ENCODE measurements at places on chromosomes 12 and 14.

- peak; percentile 94 for DNase-seq
Measured at GRCh38 chr12:106601031-106601430, 18.2 kb downstream of the RFX4 start.

DNA sequence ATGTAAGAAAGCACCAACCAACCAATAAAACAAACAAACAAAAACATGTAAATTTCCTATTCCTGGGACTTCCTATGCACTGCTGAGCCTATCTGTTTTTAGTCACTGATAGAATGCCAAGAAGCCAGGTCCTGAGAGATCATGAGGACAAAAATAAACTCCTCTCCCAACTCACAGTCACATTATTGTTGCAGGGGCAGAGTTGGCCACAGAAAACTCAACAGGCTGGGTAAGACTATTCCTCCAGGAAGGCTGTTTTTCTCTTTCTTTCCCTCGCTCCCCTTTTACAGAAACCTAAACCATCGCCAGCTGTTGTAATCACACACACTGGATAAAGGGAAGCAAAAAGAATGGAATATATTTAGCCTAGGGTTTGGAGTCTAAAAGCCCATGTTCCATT, 55.8 kb upstream of the METAP2 start:
- DNase-seq = no peak

DNA sequence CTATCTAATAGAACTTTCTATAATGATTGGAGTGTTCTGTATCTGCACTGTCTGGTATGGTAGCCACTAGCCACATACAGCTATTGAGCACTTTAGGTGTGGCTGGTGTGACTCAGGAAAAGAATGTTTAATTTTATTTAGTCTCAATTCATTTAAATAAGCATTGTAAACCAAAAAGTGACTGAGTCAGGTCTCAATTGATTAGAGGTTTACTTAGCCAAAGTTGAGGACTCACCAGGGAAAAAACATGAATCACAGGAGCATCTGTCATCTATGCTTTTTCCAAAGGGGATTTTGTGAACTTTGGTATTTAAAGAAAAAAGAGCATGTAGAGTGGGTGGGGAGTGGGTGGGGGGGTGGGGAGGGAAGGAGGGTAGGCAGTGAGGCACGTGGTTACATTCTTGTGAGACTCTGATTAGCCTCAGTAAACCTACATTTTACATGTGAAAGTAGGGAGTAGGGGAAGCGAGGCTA, 473.1 kb downstream of the ATP23 start:
- DNase-seq = no peak

- DNase-seq = no peak
Measured at GRCh38 chr12:39348941-39349626, 93.8 kb downstream of the KIF21A start.

DNA sequence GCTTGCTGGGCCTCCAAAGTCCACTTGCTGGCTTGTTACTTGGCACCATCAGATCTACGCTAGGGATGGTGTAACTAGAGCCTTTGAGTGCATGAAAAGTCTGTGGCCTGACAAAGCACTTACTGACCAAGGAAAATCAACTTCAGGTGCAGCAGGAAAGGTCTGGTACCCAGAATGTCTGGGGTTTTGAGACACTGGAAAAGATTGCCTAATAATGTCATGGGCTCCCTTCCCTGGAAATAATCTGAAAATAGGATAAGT, 106.7 kb downstream of the ZFP36L1 start:
- no peak for DNase-seq

DNA sequence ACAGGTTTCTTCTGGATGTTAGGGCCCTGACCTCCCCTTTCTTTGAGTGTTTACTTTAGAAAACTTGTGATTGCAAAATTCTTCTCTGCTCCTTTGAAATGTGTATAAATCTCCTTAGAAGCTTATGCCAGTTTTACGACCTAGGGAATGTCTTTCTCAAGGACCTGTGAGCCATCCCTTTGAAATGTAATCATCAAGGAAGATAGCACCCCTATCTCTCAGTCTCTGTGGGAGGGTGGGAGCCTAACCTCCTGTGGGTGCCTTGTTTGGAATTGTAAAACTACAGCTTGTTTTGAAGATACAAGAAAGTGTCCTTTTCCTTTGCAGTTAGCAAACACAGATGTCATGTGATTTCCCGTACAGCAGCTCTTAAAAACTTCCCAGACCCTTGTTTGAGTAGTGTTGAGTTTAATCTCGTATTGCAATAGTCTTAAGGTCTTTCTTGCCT, 3.3 kb downstream of the OR10AD1 start:
- DNase-seq = no peak

DNA sequence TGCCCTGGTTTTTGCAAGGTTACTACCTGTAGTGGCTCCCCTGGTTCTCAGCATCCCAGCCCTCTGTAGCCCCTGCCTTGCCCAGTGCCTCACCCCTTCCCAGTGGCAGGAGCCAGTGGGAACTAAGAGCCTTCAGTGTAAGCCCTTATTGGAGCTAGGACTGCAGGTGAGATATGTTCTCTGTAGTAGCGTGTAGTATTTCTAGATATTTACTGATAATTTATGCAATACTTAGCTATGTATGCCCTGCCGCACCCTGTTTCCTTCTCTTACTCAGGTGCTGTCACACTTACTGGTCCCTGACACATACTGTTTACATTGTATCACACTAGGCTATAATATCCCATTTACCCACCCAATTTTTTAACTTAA, 3.6 kb downstream of the BMAL2 start:
- DNase-seq = no peak

DNA sequence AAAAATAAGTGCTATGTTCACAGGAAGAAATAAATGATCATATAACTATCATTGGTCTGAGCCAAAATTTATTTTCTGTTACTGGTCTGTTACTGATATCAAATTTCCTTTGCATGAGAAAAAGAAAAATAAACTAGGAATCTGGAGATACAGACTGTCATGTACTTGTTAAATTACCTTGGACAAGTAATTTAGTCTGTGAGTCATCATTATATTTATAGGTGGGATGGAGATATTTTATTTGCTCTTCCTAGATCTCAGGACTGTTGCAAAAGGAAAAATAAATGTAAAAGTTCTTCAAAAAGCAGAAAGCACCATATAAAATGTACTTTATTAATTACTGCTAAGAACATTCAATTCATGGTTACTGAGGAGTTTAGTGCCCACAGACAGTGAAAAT, 174.4 kb downstream of the PTPRO start:
- no peak for DNase-seq

DNA sequence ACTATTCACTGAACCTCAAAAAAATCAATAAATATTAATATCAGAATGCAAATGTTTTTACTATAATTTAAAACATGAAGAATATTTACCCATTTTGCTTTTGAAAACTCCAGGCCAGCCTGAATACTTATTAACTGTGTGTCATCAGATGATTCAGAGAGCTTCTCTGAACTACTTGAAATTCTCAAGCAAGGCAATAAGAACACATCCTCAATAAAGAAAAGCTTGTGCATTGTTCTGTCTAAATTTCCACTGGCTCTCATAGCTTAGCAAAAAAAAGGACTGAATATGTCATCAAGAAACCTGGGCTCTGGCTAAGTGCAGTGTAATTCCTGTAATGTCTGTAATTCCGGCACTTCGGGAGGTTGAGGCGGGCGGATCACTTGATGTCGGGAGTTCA, 194.1 kb downstream of the BTG1 start:
- no peak for DNase-seq

DNA sequence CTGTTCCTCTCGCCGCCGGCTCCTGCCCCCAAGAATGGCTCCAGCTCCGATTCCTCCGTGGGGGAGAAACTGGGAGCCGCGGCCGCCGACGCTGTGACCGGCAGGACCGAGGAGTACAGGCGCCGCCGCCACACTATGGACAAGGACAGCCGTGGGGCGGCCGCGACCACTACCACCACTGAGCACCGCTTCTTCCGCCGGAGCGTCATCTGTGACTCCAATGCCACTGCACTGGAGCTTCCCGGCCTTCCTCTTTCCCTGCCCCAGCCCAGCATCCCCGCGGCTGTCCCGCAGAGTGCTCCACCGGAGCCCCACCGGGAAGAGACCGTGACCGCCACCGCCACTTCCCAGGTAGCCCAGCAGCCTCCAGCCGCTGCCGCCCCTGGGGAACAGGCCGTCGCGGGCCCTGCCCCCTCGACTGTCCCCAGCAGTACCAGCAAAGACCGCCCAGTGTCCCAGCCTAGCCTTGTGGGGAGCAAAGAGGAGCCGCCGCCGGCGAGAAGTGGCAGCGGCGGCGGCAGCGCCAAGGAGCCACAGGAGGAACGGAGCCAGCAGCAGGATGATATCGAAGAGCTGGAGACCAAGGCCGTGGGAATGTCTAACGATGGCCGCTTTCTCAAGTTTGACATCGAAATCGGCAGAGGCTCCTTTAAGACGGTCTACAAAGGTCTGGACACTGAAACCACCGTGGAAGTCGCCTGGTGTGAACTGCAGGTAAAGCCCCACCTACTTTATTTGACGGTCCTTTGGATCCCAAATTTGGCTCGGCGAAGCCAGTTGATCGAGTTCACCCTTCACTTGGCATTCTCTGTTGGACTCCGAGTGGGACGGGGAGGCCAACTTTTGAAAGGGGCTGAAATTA, 1.5 kb downstream of the WNK1 start:
- peak; percentile 47 for DNase-seq

GRCh38 chr14:53519137-53519536, 366.0 kb upstream of the DDHD1 start:
- DNase-seq = no peak

GRCh38 chr12:42584651-42585111, 4.9 kb downstream of the PRICKLE1 start:
- DNase-seq = no peak

- DNase-seq = peak; percentile 7
Measured at GRCh38 chr14:69979882-69980281, 100.7 kb downstream of the SMOC1 start.

- no peak for DNase-seq
Measured at GRCh38 chr12:3038926-3039510, 38.2 kb upstream of the TSPAN9 start.

DNA sequence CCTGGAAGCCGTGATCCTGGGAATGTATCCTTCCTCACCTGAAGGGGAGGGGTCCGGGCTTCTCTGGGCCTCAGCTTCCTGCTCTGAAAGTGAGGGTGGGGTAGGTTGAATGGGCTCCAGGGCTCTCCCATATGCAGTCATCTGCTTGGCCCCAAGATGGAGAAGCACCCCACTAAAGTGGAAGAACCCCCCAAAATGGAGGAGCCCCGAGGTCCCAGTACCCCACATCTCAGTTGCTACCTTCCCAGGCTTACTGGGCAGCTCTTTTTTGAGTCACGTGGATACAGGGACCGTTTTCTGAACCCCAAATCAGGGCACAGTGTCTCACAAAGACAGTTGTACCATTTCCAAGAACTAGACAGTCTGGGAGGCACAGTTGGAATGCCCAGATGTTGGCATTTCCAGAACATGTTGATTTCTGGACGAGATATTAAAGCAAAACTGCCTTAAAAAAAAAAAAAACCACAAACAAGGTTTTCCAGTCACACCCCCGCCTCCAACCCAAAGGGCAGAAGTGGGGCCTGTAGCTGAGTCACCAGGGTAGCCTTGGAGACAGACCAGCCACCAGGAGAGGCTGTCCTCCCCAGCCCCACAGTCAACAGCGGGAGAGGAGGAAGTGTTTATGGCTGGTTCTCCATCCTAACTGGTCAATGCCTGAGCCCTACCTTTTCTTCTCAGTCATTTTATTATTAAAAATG, 12.1 kb downstream of the VASH1 start:
- DNase-seq = no peak

GRCh38 chr12:57866308-57867019, 19.9 kb upstream of the CTDSP2 start:
- DNase-seq = peak; percentile 76

DNA sequence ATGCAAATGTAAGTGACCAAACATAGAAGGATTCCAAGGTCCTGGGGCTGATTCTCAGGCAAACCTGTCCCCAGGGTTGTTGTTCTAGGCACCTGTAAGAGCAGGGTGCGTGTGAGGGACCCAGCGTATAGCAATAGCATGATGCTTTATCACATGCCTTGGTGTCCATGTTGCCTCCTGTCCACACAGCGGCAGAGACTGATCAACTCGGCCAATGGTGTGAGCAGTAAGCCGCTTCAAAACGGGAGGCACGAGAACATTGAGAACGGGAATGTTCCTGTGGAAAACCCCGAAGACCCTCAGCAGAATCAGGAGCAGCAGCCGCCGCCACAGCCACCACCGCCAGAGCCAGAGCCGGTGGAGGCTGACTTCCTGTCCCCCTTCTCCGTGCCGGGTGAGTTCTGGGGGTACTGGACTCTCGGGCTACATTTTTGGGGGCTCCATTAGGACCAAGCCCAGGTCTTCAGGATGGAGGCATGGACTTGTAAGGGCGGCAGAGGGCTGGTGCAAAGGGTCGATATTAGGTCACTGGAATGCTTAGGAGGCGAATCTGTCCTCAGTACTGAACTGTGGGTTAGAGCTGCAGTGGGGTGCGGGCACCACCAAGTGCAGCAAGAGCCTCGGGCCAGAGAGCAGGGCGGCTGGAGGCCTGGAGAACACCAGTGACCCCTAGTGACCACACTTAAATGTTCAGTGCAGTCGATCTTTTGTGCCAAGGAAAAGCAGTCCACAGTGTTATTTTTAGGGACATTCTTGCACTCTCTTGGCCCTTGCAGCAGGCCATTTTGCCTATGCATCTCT, 57.2 kb upstream of the RIN3 start:
- peak; percentile 25 for DNase-seq

GRCh38 chr12:130816097-130816496, 23.0 kb downstream of the STX2 start:
- DNase-seq = no peak

GRCh38 chr12:107436376-107436775, 249.2 kb upstream of the PWP1 start:
- DNase-seq = no peak

GRCh38 chr12:123065676-123066383, 85.1 kb downstream of the PITPNM2 start:
- no peak for DNase-seq

DNA sequence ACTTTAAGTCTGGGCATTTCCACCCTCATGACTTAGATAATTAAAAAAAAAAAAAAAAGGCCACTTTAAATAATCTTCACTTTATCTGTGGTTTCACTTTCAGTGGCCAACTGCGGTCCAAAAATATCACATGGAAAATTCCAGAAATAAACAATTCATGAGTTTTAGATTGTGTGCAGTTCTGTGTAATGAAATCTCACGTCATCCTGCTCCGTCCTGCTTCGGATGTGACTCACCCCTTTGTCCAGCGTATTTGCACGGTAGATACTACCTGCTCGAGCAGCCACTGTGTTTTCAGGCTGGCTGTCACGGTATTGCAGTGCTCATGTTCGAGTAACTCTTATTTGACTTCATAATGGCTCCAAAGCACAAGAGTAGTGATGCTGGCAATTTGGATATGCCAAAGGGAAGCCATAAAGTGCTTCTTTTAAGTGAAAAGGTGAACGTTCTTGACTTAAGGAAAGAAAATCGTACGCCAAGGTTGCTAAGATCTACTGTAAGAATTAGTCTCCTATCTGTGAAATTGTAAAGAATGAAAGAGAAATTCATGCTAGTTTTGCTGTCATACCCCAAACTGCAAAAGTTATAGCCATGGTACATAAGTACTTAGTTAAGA, 2.4 kb downstream of the E2F7 start:
- DNase-seq = no peak

DNA sequence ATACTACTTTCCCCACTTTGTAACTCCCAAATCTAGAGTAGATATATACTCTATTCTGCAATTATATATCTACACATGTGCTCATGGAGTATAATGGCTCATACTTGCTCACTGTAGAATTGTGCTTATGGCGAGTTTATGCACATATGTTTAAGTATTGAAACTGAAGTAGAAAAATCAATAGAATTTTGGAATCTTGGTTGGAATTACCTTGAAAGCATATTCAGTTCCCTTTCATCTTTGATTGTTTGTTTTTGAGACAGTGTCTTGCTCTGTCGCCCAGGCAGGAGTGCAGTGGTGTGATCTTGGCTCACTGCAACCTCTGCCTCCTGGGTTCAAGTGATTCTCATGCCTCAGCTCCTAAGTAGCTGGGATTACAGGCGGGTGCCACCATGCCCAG, 4.5 kb downstream of the KLRG1 start:
- DNase-seq = no peak

Data from NCI-H146 (cell line).